Tibial nerve (tissue), 4 donors: ENCODE measurements at places on chromosomes 6 and 20. TPM values are rescaled to one million over a fixed set of nuclear protein-coding genes. Genes with fewer than 3 reads are reported as not detected.

GRCh38 chr20:48403167-48403761 is 424.5 kb downstream of the PREX1 start:
- no peak overlapping the region for H3K4me3 ChIP-seq
- no peak for DNase-seq
- H3K27me3 ChIP-seq = no peaks in the 10 kb centered on the region
- peaks cover 5% of the 10 kb centered on the region for H3K4me1 ChIP-seq
- no peak overlapping the region for H3K27ac ChIP-seq

- no peaks in the 10 kb centered on the region for H3K27me3 ChIP-seq
- no peak for DNase-seq
- no peaks in the 10 kb centered on the region for H3K36me3 ChIP-seq
- no peak overlapping the region for H3K27ac ChIP-seq
- no peak overlapping the region for H3K4me3 ChIP-seq
- no peaks in the 10 kb centered on the region for H3K4me1 ChIP-seq
Measured at GRCh38 chr20:22264917-22265316, 319.5 kb downstream of the FOXA2 start.

- no peaks in the 10 kb centered on the region for H3K27me3 ChIP-seq
- H3K4me3 ChIP-seq = no peak overlapping the region
- peak overlapping the region; percentile 34 for H3K27ac ChIP-seq
- H3K4me1 ChIP-seq = no peaks in the 10 kb centered on the region
Measured at GRCh38 chr6:157763904-157764177, 59.2 kb upstream of the SNX9 start.

DNA sequence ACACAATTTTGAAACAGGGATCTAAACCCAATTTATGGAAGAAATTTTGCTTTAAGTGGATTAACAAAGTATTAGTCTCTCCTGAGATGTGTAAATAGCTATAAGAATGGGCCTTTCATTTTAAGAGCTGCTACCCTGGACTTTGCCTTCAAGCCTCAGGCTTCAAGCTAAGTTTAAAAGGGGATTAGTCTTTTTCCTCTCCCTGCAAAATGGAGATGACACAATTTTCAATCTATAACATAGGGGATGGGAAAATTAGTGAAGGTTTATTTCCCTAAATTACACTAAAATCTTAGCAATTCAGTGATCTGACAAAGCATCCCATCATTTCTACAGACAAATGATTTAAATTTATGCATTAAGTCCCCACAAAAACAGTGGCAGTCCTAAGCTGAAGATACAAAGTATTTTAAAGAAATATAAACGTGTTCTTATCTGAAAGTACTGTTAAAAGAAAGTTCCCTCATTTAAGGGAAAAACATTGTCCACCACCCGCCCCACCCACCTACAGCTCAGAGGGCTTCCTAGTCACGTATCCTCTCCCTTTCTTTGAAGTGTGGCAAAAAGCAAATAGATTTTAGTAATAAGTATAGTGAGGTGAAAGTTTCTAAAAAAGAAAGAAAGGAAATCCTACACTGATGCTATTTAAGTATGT is 14.5 kb downstream of the ARHGAP18 start:
- no peaks in the 10 kb centered on the region for H3K36me3 ChIP-seq
- no peak for DNase-seq
- no peak overlapping the region for H3K27ac ChIP-seq
- no peaks in the 10 kb centered on the region for H3K27me3 ChIP-seq
- H3K4me3 ChIP-seq = no peak overlapping the region

DNA sequence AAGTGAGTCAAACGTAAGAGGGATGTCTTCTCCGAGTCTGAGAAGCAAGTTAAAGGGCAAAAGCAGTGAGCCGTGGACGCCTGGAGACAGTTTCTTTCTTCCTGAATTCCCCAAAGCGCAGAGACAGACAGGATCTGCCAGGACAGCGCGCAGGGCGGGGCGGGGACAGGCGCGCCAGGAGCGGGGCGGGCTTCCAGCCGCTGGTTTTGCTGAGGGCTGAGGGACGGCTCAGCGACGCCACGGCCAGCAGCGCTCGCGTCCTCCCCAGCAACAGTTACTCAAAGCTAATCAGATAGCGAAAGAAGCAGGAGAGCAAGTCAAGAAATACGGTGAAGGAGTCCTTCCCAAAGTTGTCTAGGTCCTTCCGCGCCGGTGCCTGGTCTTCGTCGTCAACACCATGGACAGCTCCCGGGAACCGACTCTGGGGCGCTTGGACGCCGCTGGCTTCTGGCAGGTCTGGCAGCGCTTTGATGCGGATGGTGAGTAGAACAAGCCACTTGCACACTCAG is at the start of gene SCGN:
Gene SCGN, plus strand, starts transcription at position 209 of the 509 bp plus-strand sequence. Its CDS starts 189 bp downstream, at position 398.
- no peaks in the 10 kb centered on the region for H3K36me3 ChIP-seq
- peak; percentile 39 for DNase-seq
- H3K27ac ChIP-seq = no peak within 1 kb of the TSS
- no peak within 1 kb of the TSS for H3K4me3 ChIP-seq
- no peaks in the 10 kb centered on the region for H3K4me1 ChIP-seq

DNA sequence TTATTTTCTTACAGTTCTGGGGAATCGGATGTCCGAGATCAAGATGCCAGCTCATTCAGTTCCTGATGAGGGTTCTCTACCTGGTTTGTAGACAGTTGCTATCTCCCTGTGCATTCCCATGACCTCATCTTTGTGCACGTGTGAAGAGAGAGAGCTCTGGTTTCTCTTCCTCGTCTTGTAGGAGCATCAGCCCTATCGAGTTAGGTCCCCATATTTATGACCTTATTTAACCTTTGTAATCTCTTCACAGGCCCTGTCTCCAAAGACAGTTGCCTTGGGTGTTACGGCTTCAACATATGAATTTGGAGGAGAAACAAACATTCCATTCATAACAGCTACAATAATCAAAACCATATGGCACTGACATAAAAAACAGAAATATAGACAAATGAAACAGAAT is 455.3 kb downstream of the HACE1 start:
- H3K4me3 ChIP-seq = no peak overlapping the region
- no peaks in the 10 kb centered on the region for H3K4me1 ChIP-seq
- H3K27me3 ChIP-seq = no peaks in the 10 kb centered on the region
- no peak overlapping the region for H3K27ac ChIP-seq
- no peaks in the 10 kb centered on the region for H3K36me3 ChIP-seq

DNA sequence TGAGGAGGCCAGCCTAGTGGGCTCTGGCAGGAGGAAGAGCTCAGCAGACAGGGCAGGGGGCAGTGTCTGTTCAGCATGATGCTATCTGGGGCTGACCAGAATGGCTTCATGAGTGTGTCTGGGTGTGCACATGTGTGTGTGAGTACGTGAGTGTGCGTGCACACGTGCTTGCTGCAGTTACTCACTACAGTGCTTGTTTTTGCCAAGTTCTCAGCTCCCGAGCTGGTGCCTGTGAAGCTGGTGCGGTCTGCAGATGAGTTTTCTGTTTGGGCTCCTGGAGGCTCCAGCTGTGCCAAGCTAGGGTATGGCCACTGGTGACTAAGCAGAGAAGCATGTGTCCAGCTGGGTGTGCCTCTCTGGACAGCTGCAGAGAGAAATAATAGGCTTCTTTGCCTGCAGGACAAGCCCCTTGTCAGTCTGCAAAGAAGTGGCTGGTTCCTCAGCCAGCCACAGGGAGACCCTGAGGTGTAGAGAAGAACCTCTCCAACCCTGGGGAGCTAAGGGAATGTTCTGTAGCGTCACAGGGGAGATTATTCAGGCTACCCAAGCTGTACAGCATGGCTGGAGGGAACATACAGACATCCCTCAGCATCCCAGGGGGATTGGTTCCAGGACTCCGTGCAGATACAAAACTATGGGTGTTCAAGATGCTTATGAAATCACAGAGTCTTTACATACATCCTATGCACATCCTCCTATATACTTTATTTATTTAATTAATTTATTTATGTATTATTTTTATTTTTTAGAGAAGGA is 40.2 kb upstream of the FAM50B start:
- no peak overlapping the region for H3K27ac ChIP-seq
- no peaks in the 10 kb centered on the region for H3K36me3 ChIP-seq
- H3K27me3 ChIP-seq = no peaks in the 10 kb centered on the region
- H3K4me1 ChIP-seq = peaks cover 7% of the 10 kb centered on the region
- H3K4me3 ChIP-seq = no peak overlapping the region
- DNase-seq = peak; percentile 49

DNA sequence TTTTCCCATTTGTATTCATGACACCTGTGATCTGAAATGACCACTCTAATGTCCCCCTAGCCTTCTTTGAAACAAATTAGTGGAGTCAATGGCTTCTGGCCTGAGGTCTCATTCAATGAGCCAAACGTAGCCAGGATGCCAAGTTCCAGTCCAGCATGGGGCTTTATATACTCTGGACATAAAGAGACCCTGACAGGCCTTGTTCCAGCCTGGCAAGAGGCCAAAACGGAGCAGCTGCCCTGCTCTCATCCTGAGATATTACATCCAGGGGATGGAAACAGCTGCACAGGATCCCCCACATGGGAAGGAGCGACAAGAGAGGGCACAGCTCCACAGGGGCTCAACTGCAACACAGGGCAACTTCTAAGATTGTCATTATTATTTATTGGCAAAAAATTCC is 437.8 kb downstream of the CDH26 start:
- no peak for DNase-seq
- no peaks in the 10 kb centered on the region for H3K27me3 ChIP-seq
- no peak overlapping the region for H3K4me3 ChIP-seq
- H3K27ac ChIP-seq = no peak overlapping the region
- no peaks in the 10 kb centered on the region for H3K36me3 ChIP-seq

GRCh38 chr20:5191829-5192569 is 65.2 kb downstream of the CDS2 start:
- H3K4me3 ChIP-seq = no peak overlapping the region
- H3K27ac ChIP-seq = peak overlapping the region; percentile 66
- no peaks in the 10 kb centered on the region for H3K27me3 ChIP-seq
- peaks cover 5% of the 10 kb centered on the region for H3K4me1 ChIP-seq
- peaks cover 69% of the 10 kb centered on the region for H3K36me3 ChIP-seq

GRCh38 chr6:39411465-39411864 is 89.0 kb upstream of the KCNK16 start:
- H3K4me1 ChIP-seq = no peaks in the 10 kb centered on the region
- H3K4me3 ChIP-seq = no peak overlapping the region
- H3K36me3 ChIP-seq = no peaks in the 10 kb centered on the region

- no peaks in the 10 kb centered on the region for H3K36me3 ChIP-seq
- DNase-seq = no peak
- no peak overlapping the region for H3K27ac ChIP-seq
- no peak overlapping the region for H3K4me3 ChIP-seq
- no peaks in the 10 kb centered on the region for H3K4me1 ChIP-seq
Measured at GRCh38 chr6:163001330-163001729, 273.6 kb downstream of the PACRG start.

- H3K36me3 ChIP-seq = no peaks in the 10 kb centered on the region
- H3K4me3 ChIP-seq = no peak overlapping the region
- no peak overlapping the region for H3K27ac ChIP-seq
- H3K4me1 ChIP-seq = no peaks in the 10 kb centered on the region
Measured at GRCh38 chr6:90460051-90460450, 126.8 kb downstream of the MAP3K7 start.

DNA sequence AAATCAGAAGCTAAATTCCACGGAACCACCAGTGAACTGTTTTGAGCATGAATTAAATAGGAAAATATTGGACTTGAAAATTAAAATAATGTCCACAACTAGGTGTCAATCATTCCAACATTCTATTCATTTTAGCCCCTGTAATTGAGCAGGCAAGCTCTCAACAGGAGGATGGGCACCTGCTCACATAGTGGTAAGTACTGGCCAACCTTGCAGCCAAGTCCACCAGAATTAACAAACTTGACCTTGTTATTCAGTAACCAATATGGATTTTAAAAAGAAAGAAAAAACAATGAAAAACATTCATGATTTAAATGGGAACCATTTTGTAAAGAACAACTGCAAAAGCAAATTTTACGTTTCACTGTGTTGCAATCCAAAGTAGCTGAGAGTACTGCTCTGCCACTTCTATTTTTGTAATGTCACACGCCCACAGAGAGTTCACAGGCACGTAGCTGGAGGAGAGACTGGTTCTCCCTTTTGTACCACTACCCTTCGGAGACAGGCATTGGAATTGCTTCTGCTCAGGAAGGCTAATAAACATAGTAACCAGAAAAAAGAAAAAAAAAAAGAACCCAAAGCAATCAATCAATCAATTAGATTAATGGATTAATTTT is 75.2 kb upstream of the F13A1 start:
- H3K36me3 ChIP-seq = no peaks in the 10 kb centered on the region
- no peak overlapping the region for H3K4me3 ChIP-seq
- H3K27me3 ChIP-seq = no peaks in the 10 kb centered on the region
- DNase-seq = peak; percentile 34
- H3K27ac ChIP-seq = peak overlapping the region; percentile 32

DNA sequence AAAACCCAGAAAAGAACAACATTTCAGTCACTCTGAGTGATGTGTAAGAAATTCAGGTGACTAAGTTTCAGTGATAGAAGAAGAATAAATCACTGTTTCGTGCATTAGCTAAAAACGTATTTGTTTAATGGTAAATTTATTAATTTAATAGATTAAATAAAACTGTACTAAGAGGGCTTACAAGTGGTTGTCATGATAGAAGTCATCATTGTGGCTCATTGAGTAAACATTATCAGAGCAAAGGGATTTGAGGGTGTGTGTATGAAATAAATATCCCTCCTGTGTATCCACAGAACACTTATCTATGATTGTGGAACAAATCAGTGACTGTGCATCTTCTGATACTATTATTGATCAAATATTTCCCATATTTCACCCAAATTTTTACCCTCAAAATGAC is 40.1 kb downstream of the THEMIS start:
- no peaks in the 10 kb centered on the region for H3K36me3 ChIP-seq
- H3K27ac ChIP-seq = no peak overlapping the region
- H3K27me3 ChIP-seq = no peaks in the 10 kb centered on the region
- no peak for DNase-seq

- no peaks in the 10 kb centered on the region for H3K4me1 ChIP-seq
- no peaks in the 10 kb centered on the region for H3K36me3 ChIP-seq
- H3K27ac ChIP-seq = no peak overlapping the region
Measured at GRCh38 chr6:117512056-117512828, 29.8 kb downstream of the DCBLD1 start.

DNA sequence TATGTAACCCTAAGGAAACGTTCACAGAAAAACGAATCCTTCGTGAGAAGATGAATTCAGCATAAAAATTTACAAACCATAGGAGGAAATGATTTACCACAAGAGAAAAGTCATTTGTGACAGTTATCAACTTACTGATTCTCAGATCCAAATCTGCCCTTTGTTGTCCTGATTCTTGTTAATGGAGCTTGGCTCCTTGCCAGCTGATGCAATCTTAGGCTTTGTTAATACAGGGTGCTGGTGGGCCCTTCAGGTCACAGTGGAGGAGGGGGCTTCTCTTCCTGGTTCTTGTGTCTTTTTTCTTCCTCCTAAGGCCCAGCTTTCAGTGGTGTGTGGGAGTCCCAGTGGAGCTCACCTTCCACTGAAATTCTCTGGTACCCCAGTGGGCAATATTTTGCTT is 108.4 kb upstream of the MAP3K7 start:
- no peaks in the 10 kb centered on the region for H3K27me3 ChIP-seq
- no peaks in the 10 kb centered on the region for H3K4me1 ChIP-seq
- H3K36me3 ChIP-seq = no peaks in the 10 kb centered on the region
- DNase-seq = no peak
- H3K4me3 ChIP-seq = no peak overlapping the region

GRCh38 chr6:106377061-106377540 is 16.6 kb downstream of the CRYBG1 start:
- H3K4me1 ChIP-seq = no peaks in the 10 kb centered on the region
- no peaks in the 10 kb centered on the region for H3K36me3 ChIP-seq
- H3K27me3 ChIP-seq = peaks cover 3% of the 10 kb centered on the region
- no peak overlapping the region for H3K27ac ChIP-seq

LY6G6C gene
- total RNA-seq = not detected

RAB44 gene
- 0.87 TPM for total RNA-seq

TOX2 gene
- total RNA-seq = 1.8 TPM
